ENCODE measurements at places on chromosomes 4 and X.

DNA sequence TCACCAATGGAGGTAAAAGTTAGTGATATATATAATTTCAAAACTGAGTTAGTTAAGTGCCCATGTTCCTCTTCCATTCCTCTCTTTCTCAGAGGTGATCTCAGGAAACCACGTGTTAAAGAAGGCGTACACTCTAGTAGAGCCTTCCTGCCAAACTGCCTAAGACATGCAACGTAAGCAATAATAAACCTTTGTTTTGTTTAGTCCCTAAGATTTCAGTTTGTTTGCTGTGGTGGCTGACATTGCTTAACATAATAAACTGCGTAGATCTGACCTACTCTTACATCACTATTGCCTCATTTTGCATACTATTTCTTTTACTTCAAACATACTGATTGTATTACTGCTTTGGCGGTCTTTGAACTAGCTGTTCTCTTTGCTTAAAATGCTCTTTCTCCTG lies 99.2 kb downstream of the JADE1 start:
- no peak for DNase-seq

- no peak for DNase-seq
Observed at GRCh38 chr4:152601156-152601555, 65.3 kb upstream of the FBXW7 start.

DNA sequence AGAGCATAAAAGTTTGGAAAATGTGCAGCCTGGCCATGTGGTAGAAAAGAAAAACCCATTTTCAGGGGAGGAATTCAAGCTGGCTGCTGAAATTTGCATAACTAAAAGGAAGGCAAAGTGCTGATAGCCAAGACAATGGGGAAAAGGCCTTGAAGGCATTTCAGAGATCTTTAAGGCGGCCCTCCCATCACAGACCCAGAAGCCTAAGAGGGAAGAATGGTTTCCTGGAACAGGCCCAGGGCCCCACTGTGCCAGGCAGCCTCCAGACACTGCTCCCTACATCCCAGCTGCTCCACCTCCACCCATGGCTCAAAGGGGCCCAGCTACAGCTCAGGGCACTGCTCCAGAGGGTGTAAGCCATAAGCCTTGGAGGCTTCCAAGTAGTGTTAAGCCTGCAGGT lies 158.0 kb upstream of the PRDX4 start:
- no peak for DNase-seq

DNA sequence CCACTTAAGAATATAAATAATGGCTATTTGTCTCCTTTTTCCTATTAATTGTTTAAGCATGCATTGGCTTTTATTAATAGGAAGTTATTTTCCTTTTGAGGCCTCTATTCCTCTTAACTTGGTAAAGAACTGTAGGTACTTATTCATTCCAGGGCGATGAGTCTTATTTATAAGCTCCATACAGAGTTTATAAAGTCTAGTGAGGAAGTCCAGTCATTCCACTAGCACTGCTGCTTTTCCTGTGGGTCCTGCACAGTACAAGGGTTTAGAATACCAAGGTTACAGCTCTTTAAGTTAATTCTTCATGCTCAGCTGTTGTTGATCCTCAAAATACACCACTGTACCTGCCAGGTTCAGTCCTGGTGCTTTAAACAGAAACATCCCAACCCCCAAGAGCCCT lies 28.5 kb upstream of the WNK3 start:
- no peak for DNase-seq

- DNase-seq, result no peak
Observed at GRCh38 chrX:39965051-39965573, 132.6 kb downstream of the BCOR start.

DNA sequence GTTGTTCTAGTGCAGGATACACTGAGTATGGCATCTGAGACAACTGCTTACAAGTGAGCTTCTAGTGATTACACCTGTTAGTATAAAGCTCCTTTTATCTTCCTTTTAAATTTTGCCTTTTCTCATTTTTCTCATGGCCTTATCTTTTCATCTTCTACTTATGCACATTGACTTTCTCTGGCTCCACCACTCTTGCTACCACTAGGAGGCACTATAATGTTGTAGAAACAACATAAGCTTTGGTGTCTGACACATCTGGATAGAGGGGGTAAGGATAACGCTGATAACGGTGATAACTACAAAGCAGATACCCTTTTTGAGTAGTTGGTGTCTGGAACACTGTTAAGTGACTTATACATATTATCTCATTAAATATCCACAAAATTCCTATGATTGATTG lies 187.4 kb upstream of the TEX13C start:
- DNase-seq, result no peak

- DNase-seq, result no peak
Observed at GRCh38 chr4:43325220-43325967, 432.9 kb downstream of the GRXCR1 start.

GRCh38 chrX:149267878-149268813 lies 237.0 kb downstream of the IDS start:
- DNase-seq, result no peak

GRCh38 chr4:101921370-101921769 lies 130.8 kb downstream of the BANK1 start:
- DNase-seq, result no peak

DNA sequence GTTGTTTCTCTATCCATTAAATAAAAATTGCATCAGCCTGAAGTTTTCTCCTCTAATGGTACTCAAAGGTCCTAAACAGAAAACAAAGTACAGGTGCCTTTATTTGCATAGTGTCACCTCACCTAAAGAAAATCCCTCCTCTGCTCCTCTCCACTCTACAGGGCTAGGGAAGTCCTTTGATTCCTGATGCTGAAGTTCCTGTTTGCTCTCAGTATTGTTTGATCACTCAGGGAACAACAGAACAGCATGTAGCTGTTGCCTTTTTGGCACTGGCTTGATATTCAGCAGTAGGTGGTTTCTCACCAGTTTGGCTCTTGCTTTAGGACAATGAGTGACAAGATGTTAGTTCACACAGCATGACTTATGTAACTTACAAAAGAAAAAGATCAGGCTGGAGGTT lies 156.2 kb upstream of the SLC7A11 start:
- DNase-seq, result no peak

- no peak for DNase-seq
Observed at GRCh38 chrX:46953137-46953527, 40.9 kb downstream of the JADE3 start.

- DNase-seq, result no peak
Observed at GRCh38 chr4:1608196-1608820, 75.8 kb downstream of the FAM53A start.

DNA sequence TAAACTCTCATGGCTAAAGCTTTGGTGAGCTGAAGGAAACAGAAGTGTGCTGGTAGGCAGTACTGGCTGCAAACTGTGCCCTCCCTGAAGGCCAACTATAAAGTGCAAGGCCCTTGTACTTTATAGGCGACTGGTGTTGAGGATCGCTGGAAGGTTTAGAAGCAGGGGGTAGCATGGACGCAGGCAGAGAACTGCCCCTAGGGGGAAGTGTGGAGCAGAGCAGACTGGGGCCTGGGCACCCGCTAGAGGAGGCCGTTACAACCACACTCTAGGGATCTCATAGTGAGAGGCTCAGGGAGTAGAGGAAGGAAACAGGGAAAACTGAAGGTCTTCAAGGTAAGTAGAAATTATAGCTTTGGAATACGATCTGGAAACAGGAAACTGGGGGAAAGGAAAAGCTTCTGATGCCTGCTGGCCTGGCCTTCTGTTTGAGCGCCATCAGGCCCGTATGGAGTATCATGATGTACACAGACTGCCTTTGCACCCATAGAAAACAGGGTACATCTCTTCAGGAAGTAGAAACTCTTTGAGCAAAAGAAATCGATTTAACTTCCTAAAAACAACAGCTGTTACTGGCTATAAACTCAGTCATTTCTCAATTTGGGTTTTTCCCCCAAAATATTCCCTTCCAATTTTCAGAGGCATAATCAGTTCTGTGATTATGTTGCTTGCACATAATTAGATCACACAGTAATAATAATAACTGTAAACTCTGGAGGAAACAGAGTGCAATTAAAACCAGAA lies 23.9 kb upstream of the TMSB4X start:
- no peak for DNase-seq

Measured in stimulated activated CD4-positive, alpha-beta T cell treated with anti-CD3 and anti-CD28 coated beads, Interleukin-1b, Interleukin-23, amount 100 ng/mL, for 1 hour (primary cell).